ENCODE measurements at places on chromosomes 7 and 10.

DNA sequence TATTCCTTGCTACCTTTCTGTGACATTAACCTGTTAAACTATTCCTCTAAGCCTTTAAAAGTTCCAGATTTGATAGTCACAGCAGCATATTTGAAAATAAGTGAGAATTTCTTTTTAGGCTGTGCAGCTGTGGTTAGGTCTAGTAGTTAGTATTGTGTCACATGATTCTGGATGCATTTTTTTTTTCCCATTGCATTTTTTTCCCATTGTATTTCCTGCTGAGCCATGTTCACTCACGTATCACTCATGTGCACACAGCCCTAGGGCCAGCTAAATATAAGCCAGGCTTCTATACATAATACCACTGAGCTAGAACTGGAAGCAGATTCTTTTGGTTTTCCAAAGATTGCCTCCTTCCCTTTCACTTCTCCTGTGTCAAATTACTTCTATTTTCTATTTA is 37.4 kb downstream of the DNAJC9 start:
- DNase-seq = peak; percentile 72

- DNase-seq = no peak
Measured at GRCh38 chr10:132551093-132551807, 13.7 kb downstream of the INPP5A start.

GRCh38 chr7:102077081-102077480 is 209.6 kb upstream of the SH2B2 start:
- no peak for DNase-seq

DNA sequence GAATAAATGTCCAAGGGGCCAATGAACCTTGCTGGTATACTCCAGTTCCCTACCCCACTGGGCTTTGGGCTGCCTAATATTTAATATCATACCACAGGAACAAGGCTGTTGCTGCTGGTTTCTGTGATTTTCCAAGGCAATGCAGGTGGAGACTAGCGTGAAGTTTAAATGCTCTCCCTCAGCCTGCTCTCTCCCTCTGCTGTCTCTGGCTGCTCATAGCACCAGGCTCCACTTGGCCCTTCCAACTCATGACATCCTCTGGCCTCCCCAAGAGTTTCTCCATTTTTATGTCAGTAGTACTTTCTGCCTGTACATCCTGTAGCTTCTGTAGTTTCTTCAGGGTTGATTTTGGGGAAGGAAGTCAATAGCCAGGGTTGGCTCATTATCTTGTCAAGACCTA is 103.5 kb downstream of the LHFPL3 start:
- DNase-seq = no peak

GRCh38 chr7:44801890-44802289 is 5.4 kb downstream of the PPIA start:
- peak; percentile 22 for DNase-seq

DNA sequence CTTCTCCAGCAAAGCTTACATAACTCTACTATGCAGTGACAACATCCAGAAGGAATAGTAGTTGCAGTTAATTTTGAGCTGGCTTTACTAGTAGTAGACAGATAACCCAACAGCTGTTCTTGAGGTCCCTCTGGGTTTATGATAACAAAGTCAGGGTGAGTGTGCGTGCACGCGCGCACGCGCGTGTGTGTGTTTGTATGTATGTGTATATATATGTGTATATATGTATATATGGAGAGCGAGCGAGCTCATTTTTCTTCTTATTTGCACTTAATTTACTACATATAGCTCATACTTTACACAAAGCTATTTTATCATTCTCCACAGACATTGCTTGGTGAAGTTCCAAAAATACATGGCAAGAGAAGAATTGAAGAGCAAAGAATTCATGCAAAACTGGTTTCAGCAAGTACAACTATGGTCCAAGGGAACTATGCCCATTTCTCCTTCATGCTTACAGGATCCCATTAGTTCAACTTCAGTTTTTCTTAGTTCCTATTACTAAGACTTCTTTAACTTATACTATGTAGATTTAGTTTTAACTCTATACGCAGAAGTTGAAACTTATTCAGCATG is 105.9 kb upstream of the TMEM168 start:
- DNase-seq = no peak

DNA sequence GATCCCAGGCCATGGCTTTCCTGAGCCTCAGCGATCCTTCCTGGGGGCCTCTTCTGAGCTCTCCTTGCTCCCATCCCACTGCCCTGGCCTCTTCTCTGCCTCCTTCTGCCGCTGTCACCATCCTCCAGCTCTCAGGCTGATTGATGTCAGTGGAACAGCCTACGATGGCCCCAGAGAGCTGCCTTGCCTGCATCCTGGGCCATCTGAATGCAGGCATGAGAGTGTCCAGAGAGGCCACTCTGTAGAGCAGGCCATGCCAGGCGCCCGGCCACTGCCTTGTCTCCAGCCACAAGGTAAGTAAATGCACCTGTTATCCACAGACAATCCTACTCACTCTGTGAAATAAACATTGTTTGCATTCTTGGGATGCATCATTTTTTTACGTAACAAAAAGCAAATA is 171.4 kb upstream of the PPP2R2D start:
- DNase-seq = no peak
